ENCODE measurements at places on chromosomes 6 and 20.

GRCh38 chr6:28296520-28297060, 15.2 kb downstream of the PGBD1 start:
- no peak for DNase-seq

- no peak for DNase-seq
Measured at GRCh38 chr20:43442282-43442880, 15.3 kb upstream of the SRSF6 start.

DNA sequence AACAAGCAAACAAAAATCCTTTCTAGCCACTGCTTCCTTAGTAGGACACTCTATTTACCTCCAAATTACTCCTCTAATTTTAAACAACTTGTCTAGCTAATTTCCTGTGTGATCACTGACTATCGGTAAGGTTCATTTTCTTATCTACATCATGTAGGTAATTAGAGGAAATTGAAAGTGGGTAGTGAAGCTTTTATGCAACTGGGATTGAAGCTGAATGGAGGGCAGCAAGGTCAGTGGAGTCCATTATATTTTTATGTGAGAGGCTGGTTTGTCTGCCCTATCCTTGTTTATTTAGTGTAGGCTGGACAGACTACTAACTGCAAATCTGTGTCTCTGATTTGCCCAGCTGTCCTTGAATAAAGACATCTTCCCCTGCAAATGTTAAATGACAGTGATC, 88.5 kb upstream of the SIM1 start:
- DNase-seq = no peak

GRCh38 chr6:18330548-18331081, 56.5 kb upstream of the RNF144B start:
- DNase-seq = no peak

DNA sequence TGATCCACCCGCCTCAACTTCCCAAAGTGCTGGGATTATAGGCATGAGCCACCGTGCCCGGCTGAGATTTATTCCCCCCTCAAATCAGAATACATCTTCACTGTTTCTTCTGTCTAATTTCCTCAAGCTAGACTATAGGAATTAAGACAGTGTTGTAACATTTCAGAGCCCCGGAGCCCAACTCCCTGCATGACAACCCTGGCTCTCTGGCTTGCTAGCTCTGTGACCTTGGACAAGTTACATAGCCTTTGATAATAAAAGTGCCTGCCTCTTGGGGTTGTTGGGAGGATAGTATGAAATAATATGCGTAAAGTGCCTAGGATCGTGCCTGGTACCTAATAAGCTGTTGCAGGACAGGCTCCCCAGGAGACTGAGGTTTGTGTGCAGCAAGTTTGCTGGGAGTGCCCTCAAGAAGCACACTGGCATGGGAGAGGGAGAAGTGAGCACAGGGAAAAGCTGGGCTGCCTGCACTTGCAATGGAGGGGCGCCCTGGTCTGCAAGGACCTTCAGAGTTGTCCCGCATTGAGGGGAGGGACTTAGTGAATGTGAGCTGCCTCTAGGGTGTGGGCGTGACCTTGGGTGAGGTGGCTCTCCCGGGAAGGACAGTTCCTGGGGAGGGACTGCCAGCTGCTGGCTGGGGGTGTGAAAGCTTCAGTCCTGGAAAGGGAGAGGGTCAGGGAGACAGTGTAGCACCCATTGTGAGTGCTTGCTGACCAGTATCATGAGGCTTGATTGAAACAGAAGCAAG, 43.4 kb downstream of the TAF8 start:
- no peak for DNase-seq

GRCh38 chr6:42338744-42339222, 112.9 kb downstream of the TRERF1 start:
- DNase-seq = no peak

GRCh38 chr6:142903812-142904211, 41.2 kb downstream of the HIVEP2 start:
- no peak for DNase-seq

DNA sequence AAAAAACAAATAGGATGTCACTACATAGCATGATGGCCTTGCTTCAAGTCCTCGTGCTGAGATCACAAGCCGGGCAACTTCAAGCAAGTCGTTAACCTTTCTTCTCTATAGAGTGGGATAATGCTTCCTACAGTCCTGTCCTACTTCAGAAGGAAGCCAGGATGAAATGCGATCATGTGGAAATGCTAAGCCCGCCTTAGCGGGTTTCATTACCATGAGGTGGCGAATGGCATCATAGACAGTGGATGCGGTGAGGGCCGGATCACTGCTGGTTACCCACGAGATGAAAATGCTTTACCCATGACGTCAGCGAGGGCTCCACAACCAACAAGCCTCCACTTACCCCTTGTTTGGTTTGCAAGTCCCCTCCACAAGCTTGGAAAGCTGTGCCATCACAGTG, 206.4 kb downstream of the TBXT start:
- no peak for DNase-seq

DNA sequence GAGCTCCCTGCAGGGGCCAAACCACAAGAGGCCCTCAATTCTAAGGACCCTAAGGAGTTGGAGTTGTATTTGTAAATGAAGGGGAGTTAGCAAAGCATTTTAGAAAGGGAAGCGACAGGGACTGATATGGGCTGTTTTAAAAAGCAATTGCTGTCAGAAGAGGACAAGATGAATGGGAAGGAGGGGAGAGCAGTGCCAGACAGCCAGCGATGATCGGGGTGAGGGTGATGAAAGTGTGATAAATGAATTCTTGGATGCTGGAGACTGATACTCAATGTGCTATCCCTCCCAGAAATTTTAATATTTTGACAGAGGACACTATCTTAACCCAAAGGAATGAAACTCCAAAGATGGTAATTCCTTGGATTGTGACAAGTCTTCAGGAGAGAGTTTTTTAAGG, 289.2 kb downstream of the CLIC5 start:
- DNase-seq = no peak

DNA sequence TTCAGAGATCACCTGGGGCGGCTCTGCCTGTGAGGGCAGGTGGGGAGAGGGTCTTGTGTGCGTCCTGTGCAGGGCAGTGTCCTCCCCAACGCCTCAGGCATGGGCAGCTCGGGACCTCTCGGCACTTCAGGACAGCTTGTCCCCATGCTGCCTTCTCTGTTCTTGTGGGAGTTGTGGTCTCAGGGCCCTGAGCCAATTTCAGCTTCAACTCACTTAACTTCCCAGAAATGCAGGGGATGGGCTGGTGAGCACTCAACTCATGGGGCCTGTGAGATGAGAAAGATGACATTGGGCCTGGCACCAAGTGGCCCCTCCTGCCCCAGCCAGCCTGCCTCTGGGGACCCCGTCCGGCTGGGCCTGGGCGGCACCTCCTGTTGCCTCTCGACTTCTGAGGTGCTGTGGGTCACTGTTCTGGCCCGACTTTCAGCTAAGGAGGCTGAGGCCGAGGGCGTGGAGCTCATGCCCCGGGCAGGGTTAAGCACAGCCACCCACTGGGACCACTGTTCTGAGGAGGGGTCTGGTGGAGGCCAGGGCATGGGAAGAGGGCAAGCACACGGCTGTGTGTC, 6.7 kb downstream of the RGS19 start:
- DNase-seq = no peak

DNA sequence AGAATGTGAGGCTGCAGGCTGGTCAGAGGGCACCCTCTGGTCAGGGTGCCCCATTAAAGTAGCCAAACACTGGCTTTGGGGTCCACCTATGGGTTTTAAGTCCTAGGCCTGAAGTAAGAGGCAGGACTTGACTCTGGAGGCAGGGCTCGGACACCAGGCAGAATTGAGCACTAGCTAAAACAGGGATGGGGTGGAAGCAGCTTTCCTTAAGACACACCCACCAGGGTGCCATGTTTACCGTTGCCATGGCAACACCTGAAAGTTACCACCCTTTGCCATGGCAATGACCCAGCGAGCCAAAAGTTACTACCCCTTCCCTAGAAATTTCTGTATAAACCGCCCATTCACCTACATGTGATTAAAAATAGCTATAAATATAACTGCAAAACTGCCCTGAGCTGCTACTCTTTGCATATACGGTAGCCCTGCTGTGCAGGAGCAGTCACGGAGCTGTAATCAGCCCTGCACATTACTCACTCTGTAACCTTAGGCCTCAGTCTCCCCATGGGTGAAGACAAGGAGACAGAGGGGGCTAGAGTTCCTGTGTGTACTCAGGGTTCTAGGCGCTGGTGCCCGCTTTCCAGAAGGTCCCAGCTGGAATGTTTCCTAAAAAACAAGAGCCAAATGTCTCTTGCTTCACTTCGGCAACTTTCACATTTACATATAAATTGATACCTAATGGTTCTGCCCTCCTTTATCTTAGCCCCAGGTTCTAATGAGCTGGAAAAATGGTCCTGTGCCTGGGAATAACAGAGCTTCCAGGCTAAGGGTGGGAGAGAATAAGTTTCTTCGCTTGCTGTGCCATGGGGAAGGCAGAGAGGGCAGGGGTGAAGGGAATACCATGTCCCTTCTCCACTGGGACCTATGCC, 27.2 kb upstream of the SRSF6 start:
- no peak for DNase-seq

- DNase-seq = no peak
Measured at GRCh38 chr6:54874349-54875048, 27.9 kb downstream of the FAM83B start.

GRCh38 chr20:1345756-1346093, 16.8 kb upstream of the SDCBP2 start:
- DNase-seq = no peak

DNA sequence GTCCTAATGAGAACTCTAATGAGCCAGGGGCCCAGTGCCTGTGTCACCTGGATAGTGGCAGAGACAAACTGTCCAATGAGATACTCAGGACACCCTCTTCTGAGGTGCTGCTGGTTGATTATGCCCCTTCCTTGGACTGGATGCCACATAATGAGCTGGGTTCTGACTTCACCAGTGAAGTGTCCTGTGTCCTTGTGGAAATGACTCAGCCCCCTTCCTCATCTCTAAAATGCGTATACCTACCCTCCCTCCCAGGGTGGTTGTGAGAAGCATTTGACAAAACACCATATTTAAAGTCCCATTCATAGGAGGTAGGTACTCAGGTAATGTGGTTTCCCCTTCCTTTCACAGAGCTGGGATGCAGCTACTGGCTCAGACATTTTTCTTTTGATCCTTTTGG, 28.4 kb upstream of the RNF24 start:
- no peak for DNase-seq

- no peak for DNase-seq
Measured at GRCh38 chr6:146029573-146030184, 817 bp downstream of the GRM1 start.

- no peak for DNase-seq
Measured at GRCh38 chr20:2822073-2822472, 5.9 kb downstream of the TMEM239 start.

DNA sequence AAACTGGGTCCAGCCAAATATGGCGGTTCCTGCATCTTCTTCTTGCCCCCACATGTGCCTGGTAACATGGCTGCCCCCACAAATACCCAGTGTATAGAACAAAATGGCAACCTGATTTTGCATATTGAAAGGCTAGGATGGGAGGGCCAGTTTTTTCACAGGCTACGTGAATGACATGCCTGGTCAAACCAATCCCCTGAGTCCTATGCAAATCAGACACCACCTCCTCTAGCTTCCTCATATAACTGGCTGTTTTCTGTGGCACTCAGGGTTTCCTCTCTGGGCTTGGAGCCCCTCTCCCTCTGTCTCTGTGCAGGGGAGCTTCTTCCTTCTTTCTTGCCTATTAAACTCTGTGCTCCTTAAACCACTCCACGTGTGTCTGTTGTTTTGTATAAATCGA, 372.1 kb downstream of the KIF16B start:
- DNase-seq = no peak

DNA sequence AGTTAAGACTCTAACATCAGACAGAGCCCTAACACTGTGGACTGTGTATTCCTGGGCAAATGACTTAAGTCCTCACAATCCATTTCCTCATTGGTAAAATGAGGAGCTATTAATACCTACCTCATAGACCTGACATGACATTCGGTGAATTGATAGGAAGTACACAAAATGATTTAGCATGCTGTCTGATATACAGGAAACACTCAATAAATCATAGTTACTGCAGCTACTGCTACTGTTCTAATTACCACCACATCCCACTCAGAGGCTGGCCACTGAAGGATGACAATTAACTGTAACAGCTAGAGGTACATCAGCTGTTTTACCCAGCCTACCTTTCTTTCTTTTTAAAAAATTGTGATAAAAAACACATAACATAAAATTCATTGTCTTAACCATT, 87.7 kb downstream of the PLCG1 start:
- no peak for DNase-seq

GRCh38 chr20:43543138-43543537, 15.7 kb upstream of the SGK2 start:
- DNase-seq = no peak

DNA sequence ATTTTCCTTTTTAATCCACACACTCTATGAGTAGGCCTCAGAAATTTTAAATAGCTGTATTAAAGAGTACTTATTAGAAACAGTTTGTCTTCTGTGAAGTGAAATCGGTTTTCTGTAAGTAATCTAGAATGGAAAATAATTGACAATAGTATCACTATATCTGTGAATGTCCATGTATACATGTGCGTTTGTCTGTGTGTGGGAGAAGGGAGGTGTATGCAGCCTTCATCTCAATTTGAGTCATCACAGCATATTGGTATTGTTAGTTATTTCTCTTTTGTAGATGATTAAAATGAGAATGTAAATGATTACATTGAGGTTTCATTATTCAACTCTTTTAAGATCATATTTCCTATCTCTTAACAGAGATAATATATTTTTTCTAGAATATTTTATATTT, 206.0 kb downstream of the EYS start:
- no peak for DNase-seq

DNA sequence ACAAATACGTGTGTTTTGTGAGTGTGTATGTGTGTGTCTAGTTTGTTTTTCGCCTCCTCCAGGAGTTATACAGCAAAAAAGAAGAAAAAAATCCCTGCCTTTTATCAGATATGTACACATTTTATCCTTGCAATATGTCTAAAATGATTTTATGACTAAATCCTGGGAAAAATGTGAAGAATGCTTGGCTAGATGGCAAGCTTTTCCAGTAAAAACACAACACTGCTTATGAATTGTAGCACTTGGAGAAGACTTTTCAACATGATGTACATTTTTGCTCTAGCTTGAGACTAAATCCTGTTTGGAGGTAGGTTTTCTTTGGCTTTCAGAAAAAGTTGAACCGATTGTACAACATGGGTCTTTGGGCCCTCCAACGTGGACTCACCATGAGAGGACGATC, 160.2 kb downstream of the GMPR start:
- DNase-seq = no peak

DNA sequence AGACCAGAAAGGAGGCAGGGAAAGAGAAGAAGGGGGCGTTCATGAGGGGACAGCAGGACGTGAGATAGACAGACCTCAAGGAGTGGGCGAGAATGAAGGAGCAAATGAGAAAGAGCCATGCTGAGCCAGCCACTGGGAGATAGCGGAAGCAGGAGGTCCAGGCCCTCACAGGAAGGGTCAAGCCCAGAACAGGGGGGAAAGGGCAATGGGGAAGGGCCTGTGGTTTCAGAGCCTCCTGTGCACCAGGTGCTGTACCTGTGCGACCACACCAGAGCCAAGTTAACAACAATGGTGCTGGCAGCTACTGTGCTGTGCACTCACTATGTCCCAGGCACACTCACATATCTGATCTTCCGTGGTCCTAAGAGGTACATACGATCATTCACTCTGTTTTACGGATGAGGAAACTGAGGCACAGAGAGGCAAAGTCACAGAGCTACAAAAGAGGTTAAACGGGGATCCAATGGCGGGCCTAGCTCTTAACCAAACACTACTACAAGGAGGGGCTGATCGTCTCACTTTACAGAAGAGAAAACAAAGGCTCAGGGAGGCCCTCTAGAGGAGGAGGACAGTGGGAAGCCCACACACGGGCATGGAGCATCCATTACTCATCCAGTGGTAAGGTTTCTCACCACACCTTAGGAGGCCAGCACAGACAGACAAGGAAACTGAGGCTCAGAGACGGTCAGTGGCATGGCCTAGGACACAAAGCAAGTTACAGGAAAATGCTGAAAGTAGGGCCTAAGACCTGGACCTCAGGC, 129.1 kb downstream of the PREX1 start:
- no peak for DNase-seq

All from NCI-H1105 (cell line).